ENCODE measurements at places on chromosomes 12 and 14.

DNA sequence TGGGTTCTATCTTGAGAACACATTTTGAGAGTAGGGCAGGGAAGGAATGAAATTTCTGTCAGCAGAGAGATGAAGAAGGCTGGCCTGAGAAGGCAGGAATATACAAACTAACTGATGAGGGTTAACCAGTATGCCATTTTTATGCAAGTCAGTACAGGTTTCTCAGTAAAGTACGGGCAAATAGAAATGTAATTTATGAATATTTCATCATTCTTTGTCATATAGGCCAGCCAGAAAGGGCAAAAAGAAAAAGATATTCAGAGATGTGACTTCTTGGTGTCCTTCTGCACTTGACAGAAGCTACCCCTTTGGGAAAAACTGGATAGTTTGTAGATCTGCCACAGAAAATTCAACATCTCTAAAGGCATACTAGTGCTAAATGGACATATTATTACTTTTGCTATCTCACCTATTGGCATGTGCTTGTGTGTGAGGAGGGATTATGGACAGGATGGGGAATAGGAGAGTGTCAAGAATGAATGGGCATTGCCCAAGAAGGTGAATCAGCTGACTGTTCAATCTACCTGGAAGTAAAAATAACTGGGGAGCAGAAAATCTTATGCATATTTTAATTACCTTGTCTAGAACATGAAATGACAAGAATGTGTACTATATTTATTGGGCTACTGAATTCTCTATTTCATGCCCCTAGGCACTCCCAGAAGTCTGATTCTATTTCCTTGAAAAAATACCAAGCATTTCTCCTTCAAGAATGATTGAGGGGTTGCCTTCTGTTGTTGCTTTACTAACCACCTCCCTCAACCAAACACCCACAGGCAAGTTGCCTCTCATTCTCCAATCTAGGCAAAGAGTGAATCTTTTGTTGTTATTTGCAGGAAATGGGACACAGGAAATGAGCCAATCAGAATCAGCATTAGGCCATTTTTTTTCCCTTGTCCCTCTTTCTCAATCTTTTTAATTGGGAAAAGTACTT lies 175.1 kb upstream of the SLC38A2 start:
- DNase-seq, result no peak

GRCh38 chr14:68112442-68112841 lies 292.9 kb downstream of the RAD51B start:
- DNase-seq, result no peak

DNA sequence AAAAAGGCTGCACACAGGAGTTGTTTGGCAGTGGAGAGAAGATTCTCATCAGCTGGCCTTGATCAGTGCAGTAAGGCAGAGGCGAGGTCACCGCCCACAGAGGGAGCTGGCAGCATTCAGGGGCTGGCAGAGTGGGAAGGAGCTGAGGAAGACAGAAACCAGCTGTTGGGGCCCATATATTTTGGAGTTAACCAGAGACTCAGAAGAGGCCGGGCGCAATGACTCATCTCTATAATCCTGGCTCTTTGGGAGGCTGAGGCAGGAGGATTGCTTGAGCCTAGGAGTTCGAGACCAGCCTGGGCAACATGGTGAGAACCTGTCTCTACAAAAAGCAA lies 17.7 kb downstream of the SMCO2 start:
- DNase-seq, result no peak

GRCh38 chr12:53805067-53805466 lies 53.3 kb upstream of the CISTR start:
- no peak for DNase-seq

GRCh38 chr12:31970199-31970598 lies 11.0 kb downstream of the RESF1 start:
- DNase-seq, result no peak

GRCh38 chr12:17511369-17511768 lies 578.6 kb downstream of the RERGL start:
- no peak for DNase-seq
